ENCODE measurements at places on chromosomes 12 and 14.

GRCh38 chr12:130920723-130921381 is 32.9 kb upstream of the ADGRD1 start:
- no peak for DNase-seq

GRCh38 chr12:15240898-15241297 is 19.7 kb upstream of the RERG start:
- no peak for DNase-seq

DNA sequence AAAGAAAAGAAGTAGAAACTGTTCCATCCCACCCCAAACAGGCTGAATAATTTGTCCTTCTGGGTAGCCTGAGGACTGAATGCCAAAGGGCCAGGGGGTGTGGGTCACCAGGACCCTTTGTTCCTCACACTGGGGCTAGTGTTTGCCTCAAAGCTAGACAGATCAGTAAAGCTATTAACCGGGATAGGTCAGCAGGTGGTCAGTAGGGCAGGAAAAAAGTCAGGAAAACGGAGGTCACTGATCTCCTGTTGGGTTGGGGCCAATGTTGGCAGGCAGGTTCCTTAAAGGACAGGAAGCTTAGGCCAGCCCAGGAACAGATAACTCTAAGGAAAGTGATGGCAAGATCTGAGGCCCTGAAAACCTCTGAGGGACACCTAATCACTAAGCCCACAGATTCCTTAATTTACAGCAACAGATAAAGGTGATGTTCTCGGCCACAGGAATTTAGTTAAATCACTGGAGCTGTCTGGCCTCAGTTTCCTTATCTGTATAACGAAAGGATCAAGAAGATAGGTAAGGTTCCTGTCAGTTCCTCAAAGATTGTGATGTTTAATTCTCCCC is 22.7 kb upstream of the TMPO start:
- DNase-seq, result no peak

GRCh38 chr14:88129306-88130056 is 124.5 kb downstream of the GPR65 start:
- DNase-seq, result no peak

DNA sequence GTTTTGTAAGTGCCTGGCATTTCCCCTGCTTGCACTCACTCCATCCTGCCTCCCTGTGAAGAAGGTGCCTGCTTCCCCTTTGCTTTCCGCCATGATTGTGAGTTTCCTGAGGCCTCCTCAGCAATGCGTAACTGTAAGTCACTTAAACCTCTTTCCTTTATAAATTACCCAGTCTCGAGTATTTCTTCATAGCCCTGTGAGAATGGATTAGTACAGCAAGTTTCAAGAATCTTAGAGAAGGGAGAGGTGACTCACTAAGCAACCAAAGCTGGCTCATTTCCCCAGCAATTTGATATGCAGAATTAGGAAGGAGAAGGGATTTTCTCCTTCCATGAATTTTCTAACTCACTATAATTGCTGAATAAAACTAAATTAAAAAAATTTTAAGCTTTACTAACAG is 251.0 kb upstream of the FOXG1 start:
- no peak for DNase-seq

DNA sequence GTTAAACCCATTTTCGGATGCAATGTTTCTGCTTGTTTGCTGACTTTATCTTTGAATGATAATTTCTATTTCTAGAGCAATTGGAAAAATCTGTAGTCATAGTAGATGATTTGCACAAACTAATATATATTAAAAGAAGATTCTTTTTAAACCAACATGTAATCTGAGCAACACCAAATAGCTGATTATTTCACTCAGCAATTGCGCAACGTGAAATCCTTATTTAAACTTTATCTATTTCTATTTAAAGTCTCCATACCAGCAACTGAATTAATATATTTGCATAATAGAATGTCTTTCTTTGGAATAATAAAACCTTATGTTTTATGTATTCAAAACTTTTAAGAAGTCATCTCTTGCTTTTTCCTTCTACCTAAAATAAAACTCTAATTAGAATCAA is 1132.4 kb downstream of the FLRT2 start:
- no peak for DNase-seq

GRCh38 chr14:35747379-35747778 is 61.7 kb downstream of the RALGAPA1 start:
- no peak for DNase-seq

DNA sequence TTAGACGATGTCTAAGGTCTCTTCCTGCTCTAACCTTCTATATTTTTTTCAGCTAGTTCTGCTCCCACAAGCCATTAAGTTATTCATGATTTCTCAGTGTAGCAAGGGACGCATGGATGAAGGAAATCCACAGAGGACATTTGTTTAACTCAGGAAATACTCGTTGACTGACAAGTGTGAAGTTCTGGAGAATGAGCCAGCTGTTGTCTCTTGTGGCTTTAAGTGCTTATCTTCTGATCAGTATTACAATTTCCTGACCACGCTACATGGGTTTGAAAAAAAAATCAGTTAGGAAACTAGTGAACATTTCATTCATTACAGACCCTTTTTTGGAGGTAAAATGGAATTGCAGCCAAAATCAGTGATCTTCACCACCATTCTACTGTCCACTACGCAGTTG is 53.1 kb downstream of the GUCY2C start:
- no peak for DNase-seq

GRCh38 chr14:66066981-66067776 is 419.0 kb upstream of the CCDC196 start:
- DNase-seq, result no peak

DNA sequence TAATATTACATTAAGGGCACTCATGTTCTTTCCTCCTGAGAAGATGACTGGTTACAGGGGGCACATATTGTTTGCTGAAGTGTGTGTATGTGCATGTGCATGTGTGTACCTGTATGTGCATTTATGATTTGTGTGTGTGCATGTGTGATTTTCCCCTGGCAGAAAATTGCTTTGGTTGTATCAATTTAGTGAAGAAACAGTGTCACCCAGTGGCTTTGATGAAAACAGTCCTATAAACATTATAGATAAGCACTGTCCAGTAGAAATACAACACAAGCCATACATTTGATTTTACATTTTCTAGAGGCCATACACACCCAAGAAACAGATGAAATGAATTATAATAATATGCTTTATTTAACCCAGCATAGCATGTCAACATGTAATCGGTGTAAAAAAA is 8.6 kb downstream of the PDE3A start:
- no peak for DNase-seq

DNA sequence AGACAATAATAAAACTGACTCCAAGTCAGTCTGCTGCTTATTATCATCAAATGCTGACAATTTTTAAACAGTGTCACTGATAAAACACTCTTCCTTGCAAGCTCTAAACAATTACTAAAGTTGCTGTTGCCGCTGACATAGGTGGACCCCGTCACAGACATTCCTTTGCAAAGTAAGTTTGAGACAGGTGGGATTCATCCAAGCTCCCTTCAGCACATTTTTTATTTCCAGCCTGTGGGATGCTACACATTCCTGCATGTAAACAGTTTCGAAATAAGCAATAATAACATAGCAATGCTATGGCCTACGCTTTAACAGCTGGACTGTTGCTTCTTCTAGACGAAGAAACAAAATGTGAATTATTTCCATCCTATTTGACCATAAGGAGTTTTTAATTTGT is 85.4 kb upstream of the HIF1A start:
- DNase-seq, result no peak

DNA sequence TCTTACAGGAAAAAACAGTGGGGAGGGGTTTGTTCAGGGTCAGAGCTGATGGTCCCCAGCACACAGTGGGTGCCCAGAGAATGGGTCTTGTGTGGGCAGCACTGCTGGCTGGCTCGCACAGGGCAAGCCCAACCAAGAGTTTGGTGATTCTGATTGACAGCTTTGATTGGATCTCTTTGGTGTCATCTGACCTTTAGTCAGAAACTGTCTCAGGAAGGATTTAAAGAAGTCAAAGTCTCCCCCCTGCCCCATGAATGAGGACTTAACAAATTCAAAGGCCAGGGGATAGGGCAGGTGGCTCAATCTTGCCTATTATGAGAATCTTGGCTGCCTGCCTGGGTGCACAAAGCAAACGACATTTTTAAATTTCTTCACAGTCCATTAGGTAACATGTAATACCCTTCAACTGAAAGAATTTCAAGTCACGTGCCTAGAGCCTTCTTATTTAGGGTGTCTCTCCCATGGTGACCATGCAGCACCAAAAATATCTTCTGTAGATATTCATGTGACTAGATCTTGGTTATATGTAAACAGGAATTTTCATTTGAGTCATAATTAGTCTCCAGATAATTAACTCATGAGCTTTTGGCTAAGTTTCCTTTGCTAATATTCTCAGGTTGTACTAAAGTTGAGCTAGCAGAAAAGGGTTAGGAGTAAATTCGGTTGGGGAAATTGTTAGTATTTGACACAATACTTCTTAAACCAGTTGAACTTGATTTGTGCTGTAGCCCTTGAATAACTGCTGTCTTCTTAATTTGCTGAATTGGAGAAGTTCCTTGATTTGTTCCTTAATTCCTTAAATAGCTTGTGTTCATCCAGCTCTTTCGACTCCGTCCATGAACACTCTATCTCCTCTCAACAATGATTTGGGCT is 54.5 kb upstream of the HECTD1 start:
- DNase-seq, result no peak

GRCh38 chr14:54711812-54712464 is 145.0 kb downstream of the SAMD4A start:
- DNase-seq, result no peak

DNA sequence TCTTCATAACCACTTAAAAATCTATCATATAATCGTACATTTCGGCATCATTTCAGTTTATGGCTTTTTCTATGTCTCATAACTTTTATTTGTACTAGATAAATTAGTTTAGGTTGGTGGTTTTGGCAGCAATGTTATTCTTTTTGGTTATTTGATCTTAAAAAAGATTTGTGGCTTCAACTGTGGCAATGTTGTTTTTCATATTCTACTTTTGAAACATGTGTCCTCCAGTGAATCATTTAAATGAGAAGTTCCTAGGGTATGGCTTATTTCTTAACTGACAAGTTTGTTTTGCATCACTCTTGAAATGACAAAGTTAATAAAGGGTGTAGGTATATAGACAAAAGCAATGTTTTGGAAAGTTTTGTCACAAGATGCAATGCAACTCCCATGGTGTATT is 11.1 kb upstream of the KITLG start:
- no peak for DNase-seq

- DNase-seq, result no peak
Observed at GRCh38 chr12:56947633-56948456, 9.6 kb downstream of the RDH16 start.

DNA sequence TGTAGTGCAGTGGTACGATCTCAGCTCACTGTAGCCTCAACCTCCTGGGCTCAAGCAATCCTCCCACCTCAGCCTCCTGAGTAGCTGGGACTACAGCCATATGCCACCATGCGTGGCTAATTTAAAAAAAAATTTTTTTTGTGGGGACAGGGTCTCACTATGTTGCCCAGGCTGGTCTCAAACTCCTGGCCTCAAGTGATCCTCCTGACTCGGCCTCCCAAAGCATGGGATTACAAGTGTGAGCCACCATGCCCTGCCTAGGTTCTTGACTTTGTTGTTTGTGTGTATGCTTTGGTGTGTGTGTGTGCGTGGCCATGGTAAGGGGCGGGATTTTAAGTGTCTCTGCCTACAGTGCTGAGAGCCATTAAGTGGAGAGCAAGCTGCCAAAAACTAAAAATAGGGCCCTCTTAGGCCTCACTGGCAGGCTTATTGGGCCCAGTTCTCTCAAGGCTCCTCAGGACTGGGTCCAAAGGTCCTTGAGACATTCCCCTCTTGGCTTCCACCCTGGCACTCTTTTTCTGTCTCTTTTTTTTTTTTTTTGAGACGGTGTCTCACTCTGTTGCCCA is 5.1 kb downstream of the COX14 start:
- DNase-seq, result no peak

DNA sequence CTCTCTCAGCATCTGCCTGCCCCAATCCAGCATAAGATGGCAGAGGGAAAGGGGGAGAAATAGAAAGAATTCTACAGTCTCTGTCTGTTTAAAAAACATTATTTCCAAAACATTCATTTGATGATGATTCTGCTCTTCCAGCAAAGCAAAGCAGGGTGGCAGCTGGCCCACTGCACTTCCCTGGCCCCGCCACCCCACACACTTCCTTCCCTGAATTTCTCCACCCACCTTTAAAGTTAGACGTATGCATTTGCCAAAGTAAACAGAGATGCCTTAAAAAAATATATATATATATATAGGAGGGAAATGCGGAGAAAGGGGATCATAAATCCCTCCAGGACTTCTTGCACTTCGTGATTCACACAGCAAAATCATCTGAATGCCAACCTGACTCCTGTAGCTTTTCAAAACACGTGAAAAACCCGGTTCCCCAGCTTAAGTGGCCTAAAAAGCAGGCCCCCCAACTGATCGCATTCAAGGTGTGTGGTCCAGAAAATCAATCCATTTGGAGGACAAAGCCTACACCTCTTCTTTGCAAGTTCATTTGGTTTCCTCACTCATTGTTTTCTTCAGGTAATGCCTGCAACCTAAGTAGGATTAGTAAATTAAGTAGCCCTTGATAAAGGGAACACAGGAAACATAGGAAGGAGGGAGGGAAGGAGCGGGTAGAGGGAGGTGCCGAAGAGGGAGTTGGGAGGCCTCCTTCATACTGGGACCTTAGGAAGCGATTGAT is 68.8 kb downstream of the LLPH start:
- no peak for DNase-seq

- no peak for DNase-seq
Observed at GRCh38 chr14:79011091-79011919, 841.1 kb downstream of the NRXN3 start.

GRCh38 chr14:35261774-35262173 is 30.4 kb upstream of the PSMA6 start:
- DNase-seq, result no peak

- no peak for DNase-seq
Observed at GRCh38 chr14:92259613-92260357, 63.2 kb upstream of the SLC24A4 start.
